Brain (organoid and tissue), 16 donors: ENCODE measurements at places on chromosomes 7 and 10.
A peak's percentile ranks its signal among the peaks of the same experiment; 100 is the strongest.

DNA sequence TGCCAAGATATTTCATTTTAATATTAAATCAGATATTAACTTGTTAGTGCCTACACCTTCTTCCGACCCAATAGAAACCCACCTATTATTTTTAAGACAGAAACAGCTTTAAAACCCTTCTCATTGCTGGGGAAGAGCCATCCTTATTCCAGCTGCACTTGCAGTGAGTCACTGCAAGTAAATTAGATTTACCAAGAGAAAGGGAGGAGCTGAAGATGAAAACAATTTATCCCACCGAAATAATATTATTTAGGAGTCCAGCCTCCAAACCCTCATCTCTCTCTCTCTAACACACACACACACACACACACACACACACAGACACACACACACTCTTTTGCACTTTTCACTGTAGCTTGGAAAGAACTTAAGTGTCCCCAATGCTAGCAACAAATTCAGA, 26.9 kb downstream of the TWIST1 start:
- DNase-seq: no peak

GRCh38 chr10:96513698-96514561, at the start of gene TLL2:
TLL2 (minus strand) TSS chr10:96513926; CDS start chr10:96513685, 241 bp downstream.
- DNase-seq: peak; percentile 91

DNA sequence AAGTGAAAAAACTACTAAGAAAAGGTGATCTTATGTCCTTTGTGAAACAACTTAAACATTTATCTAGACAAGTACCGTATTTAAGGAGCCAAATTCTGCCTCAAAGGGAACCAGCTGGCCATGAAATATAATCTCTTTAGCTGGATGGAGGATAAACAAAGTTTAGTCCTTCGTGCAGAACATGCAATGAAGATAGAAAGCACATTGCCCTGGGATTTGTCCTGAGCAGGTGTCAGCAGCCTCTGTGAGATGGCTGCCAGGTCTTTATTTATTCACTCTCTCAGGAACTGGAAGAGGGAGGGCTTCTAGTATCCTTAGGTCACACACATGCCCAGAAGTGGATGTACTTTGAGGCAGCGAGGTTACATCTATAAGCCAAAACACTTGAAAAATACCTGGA, 57.4 kb upstream of the CASD1 start:
- DNase-seq: no peak

- DNase-seq: no peak
Measured at GRCh38 chr10:60994128-60994527, 50.1 kb upstream of the RHOBTB1 start.

DNA sequence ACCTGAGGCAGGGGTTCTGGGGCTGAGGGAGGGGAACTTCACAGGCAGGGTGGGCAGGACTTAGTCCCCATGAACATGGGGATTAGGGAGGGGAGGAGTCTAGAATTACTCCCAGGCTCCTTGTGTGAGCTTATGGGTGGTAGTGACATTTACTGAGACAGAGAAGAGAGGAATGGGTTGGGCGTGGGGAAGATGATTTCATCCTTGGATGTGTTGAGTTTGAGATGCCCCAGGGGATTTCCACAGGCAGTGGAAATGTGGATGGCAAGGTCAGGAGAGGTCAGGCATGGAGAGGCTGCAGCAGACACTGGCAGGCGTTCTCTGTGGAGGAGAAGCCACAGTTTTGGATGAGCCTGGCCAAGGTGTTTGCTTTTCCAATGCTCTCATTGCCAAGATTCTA, 26.4 kb upstream of the GSDME start:
- no peak for DNase-seq

GRCh38 chr10:125886914-125887512, 5.9 kb upstream of the DHX32 start:
- DNase-seq: no peak

- no peak for DNase-seq
Measured at GRCh38 chr10:86635402-86635801, 18.9 kb upstream of the OPN4 start.

- DNase-seq: no peak
Measured at GRCh38 chr10:113379091-113379490, 173.8 kb upstream of the HABP2 start.
